Activated CD8-positive, alpha-beta memory T cell treated with anti-CD3 and anti-CD28 coated beads for 48 hours (primary cell): ENCODE measurements at places on chromosomes 16 and 17.

GRCh38 chr17:39598630-39599003 is 9.1 kb downstream of the NEUROD2 start:
- no peak for DNase-seq

- DNase-seq: no peak
Measured at GRCh38 chr17:40091691-40092397, 8.5 kb downstream of the NR1D1 start.

GRCh38 chr16:85137323-85138072 is 25.2 kb upstream of the CIBAR2 start:
- no peak for DNase-seq

DNA sequence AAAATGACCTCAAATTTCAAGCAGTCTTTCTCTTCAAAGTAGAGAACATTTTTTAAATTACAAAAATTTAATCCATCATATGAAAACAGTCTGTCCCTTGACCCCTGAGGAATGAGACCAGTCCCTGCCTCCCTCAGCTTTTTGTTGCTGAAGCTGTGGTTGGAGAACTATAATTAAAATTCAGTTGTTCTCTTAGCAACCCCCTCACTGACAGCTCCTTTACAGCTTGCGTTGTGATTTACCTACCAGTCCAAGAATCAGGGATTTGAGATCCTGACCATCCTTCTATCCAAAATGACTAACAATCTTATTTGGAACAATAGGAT is 29.8 kb downstream of the LYRM1 start:
- DNase-seq: no peak

DNA sequence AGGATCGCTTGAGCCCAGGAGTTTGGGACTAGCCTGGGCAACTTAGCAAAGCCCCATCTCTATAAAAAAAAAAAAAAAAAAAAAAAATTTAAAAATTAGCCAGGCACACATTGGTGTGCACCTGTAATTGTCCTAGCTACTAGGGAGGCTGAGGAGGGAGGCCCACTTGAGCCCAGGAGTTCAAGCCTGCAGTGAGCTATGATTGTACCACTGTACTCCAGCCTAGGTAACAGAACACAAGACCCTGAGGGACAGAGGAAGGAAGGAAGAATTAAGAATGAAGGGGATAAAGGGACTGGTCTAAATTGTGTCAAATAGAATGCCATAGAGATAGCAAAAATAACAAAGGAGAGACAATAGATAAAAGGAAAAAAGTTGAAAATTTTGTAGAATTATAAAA is 102.8 kb downstream of the TRIM37 start:
- no peak for DNase-seq

GRCh38 chr17:59897090-59897489 is 4.2 kb downstream of the RPS6KB1 start:
- no peak for DNase-seq

DNA sequence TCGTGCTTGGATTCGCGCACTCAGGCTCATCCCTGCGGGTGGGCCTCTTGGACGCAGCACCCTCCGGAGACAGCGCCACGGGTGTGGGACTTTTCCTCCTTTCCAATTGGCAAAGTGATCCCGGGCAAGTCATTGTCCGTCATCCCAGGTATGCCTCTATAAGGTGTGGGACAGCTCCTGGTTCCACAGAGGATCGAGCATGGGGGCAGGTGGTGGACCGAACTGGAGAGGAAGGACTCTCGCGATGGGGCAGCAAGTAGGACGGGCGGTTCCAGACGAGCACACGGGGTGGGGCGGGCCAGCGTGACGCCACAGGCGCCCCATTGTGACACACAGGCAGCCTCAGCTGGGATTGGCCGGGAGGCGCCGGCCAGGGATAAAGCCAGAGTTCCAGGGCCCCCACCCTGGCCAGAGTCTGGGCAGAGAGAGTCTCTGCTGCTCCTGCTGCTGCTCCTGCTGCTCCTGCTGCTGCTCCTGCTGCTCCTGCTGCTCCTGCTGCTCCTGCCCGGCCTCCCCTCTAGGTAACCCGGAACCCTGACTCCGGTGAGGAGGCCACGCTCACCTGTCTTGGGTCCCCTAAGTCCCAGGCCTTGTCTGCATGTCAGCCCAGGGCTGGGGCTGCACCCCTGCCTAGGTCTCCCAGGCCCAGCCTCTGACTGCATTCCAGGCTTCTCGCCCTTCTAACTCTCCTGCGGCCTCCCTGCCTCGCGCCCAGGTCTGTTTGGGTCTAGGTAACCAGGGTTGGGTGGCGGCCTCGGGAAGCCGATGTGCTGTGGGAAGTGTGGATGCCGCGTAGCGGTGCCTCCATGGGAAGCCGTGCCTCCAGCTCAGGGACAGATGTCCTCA is 38.5 kb upstream of the SLC47A1 start:
- DNase-seq: no peak

DNA sequence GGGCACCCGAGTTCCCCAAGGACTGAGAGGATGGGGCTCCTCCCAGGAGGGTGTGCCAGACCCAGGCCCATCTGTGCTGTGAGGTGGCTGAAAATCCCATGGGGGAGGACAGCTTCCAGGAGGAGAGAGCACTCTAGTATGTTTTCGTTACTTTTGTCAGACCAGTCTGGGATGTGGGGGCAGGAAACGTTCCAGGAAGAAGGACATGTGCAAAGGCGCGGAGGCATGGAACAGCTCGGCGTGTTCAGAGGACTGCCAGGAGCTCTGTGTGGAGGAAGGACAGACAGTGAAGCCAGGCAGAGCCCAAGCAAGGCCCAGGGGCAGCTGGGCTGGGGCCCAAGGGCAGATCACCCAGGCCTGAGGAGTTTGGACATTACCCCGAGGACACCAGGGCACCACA is 7.0 kb downstream of the CA4 start:
- DNase-seq: no peak

DNA sequence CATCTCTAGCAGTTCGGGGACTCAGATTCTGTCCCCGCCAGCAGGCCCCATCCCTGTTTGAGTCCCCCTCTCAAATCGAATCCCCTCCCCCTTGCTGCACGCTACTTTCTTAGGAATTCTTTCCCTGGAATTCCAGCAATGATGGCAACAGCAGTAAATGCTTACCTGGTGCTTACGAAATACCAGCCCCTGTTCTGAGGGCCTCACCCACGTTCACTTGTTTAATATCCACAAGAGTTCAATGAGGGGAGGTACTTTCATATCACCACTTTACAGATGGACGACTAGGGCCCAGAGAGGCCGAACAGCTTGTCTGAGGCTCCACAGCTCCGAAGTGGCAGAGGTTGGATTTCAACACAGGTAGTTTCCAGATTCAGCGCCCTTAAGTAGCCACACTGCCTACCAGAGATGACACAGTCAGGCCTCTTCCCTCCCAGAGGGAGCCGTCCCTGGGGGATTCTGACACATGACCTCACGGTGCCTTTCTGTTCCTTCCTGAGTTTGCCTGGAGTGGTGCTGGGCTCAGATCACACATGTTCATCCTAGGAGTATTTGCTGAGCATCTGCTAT is 120.7 kb upstream of the GSE1 start:
- no peak for DNase-seq
